ENCODE measurements at places on chromosomes 2 and 18.

DNA sequence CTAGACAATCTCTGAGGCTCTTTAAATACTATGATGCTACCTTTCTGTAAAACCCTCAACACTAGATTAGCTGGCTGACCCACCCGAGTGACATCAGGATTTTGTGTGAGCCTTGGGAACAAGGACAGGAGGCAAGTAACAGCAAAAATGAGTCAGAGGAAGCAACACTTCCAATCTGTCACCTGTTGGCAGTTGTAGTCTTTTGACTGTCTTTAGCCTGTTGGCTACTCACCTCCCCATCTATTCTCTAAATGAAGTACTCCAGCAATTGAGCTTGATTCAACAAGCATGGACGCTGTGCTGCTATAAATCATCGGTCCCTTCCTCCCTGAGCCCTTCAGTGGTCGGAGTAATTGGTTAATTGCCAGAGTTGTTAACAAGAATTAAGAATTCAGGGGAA lies 898.7 kb downstream of the BCL11A start:
- DNase-seq: no peak

GRCh38 chr2:143258126-143258892 lies 129.1 kb downstream of the ARHGAP15 start:
- no peak for DNase-seq

DNA sequence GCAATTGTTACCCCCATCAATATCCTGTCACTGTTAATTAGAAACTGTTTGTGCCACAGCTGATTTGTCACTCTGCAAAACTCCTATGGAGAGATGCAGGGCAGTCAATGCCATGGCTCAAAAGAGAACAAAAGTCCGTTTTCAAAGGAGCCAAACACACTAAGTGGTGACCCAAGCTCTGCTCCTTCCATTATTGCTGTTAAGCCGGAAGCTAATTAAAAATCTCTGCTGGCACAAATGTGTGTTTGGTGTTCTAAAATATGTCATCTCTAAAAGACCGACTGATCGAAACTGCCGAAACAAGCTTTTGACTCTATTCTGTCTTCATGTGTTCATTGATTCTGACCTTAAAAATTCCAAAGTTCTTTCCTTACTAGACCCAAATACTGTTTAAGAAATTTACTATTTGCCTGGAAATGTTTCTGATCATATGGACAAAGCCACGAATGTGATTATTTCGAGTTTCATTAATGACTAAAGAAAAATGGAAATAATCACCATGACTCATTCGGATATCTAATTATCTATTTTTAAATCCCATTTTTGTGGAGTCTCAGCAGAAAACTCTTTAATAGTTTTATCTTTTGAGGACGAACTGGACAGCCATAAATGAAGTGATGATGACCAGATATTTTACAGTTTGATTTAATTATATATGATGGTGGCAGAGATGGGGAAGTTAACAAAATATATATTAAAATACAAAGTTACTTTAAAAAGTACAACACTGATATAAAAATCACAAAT lies 287.6 kb downstream of the SOCS6 start:
- no peak for DNase-seq

DNA sequence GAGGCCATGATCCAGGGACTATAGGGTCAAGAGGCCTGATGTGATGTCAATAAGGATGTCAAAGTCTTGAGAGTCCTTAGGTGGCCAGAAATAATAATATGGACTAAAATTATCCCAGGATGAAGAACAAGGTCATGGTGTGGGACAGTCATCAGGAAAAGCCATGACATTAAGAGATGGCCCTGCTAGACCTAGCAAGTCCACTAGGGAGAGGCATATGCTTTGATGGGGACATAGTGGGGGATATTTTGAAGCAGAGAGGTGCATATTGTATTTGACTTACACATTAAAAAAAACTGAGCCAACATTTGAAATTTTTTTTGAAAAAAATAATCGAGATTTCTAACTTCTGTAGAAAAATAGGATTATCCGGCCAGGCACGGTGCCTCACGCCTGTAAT lies 53.3 kb upstream of the CXCR4 start:
- no peak for DNase-seq

DNA sequence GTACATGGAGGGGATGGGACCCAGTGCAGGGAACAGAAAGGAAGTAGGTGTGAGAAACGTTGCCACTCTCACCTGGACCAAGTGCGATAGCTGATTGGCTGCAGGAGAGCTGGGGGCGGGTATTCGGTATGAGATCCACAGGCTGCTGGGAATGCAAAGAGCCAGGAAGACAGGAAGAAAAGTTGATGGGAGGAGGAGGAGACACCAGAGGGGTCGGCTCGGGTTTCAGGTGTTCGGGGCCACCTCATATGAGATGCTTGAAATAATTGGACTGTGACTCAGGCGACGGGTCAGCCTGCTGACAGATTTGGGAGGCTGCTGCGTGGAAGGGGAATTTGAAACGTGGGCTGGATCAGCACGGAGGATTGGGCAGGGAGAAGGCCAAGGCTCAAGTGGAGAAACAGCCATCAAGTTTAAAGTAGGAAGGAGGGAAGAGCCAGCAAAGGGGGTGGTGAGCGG lies 65.1 kb downstream of the MRPS9 start:
- DNase-seq: no peak
